ENCODE measurements at places on chromosomes 12 and 14.

DNA sequence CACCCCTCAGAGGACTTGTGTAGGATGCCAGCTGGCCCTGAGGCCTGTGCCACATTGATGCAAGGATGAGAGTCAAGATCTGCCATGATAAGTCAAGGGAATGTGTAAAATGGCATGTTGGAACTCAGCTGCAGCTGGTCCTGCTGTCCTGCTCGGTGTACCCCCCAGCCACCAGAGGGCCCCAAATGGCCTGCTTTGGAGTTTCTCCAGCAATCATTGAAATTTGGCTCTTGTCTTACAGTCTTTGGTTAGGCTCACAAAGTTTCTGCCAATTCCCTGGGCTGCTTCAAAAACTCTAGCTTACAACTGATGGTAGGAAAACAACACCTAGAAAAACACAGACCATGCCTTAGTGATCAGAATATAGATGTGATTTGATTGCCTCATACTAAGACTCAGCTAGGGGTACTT is 76.8 kb downstream of the HSD17B6 start:
- no peak for DNase-seq

DNA sequence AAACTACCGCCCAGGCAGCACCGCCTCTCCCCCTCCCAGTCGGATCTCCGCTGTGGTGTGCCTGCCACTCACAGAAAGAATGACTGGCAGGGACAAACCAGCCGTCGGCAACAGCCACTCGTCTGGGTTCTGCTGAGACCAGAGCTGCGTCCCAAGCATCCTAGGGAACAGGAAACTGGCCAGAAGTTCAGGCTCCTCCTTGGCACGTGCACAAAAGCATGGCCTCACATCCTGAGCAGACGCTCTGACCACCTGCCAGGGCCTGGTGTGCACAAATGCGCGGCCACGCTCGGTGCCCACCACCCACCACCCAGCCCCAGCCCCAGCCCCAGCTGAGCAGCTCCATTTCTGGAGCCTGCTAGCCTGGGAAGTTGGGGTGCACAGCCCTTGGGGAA is 214.8 kb downstream of the DPF3 start:
- DNase-seq = no peak

- DNase-seq = no peak
Measured at GRCh38 chr12:40154381-40154780, 48.5 kb upstream of the SLC2A13 start.

DNA sequence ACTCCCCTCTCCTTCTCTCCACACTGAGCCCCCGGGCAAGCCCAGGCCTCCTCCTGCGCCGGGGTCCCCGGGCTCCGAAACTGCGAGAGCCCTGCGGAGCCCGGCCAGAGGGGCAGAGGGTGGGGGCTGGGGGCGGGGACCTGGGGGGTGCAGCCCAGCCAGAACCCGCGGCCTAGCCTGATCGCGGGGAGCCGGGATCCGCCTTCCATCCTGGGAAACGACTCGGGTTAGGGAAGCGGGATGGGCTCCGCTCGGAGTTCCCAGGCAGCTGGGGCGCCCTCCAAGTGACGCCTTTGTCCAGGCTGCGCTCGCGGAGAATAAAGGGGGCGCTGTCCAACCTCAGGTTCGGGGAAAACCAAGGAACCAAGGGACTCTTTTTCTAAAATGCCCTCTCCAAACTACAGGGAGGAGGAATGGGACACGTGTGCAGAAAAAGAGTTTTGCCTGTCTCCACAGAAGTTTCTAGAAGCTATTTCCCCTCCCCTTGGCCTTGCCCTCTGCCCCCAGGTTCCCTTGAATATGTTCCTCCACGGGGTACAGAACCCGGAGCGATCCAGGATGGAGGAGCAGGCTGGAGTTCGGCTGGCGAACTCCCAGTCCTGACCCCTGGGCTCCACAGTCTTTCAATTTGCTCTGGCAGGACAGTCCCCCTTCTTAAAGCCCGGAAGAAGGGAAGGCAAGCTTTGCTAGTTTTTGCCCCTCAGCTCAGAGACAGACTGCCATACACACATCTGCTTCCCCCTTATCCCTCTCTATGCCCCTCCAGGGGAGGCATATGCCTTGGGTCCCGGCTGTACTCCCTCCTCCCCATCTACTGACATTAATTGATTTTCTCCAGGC is 13.9 kb downstream of the NKX2-1 start:
- DNase-seq = no peak

GRCh38 chr14:105060751-105061427 is 4.3 kb downstream of the GPR132 start:
- no peak for DNase-seq

GRCh38 chr12:93624595-93625294 is 52.3 kb downstream of the SOCS2 start:
- DNase-seq = peak; percentile 92

DNA sequence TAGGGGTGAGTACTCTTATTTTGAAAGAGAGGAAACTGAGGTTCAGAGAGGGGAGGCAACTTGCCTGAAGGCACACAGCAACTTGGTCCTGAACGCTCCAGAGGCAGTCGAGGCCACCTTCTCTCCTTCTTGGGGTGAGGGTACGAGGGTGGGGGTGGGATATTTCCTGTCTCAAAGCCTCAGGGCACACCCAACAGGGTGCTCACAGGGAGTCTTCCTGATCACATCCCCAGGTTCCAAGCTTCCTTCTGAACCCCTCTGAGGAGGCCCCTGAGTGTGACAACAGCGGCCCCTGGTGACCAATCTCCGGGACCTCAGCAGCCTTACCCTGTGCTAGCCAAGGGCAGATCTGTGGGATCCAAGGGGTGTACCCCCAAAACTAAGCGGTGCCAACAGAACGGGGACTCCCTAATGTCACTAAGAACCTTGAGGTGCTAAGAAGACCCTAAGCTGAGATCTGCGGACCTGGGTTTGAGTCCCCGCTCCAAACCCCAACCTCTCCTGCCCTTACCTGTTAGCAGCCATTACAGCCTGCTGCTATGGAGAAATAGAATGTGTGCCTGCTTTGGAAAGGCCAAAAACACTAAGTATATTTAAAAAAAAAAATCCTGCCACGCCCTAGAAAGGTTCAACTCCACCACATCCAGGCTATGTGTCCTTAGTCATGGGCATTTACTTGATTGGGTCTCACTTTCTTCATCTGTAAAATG is 57.9 kb downstream of the TRPV4 start:
- peak; percentile 10 for DNase-seq

- no peak for DNase-seq
Measured at GRCh38 chr14:64879635-64880220, at the start of gene SPTB. Gene SPTB, minus strand, starts transcription at chr14:64879907. Its CDS starts 56,813 bp downstream, at chr14:64823094.

GRCh38 chr14:99531251-99532096 is 50.3 kb downstream of the CCNK start:
- peak; percentile 31 for DNase-seq

GRCh38 chr14:85590784-85591183 is 60.8 kb downstream of the FLRT2 start:
- DNase-seq = peak; percentile 44

DNA sequence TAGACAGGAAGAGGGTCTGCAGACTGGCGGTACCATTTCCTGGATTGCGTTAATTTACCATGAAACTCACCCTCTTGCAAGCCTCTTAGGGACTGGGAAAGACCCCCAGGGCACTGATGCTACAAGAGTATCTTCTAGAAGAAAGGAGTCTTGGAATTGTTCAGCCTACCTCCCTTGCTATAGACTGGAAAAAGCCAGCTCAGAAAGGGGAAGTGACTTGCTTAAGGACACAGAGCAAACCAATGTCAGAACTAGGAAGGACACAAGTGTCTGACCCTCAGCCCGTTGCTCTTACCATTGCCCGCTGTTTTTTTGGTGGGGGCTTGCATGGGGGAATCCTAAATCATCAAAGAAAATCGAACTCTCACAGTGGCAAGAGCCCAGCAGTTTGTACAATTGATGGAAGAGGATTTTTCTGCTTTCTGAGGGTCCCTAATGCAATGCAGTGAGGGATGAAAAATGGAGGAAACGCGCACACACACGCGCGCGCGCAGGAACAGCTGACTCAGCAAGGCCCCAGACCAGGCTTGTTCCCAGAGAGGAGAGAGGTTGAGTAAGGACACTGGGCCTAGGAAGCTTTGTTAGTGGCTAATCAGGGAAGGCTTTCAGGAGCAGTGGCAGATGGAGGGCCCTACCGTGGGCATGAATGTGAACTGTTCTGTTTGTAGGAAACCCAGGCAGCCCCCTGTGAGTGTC is 50.9 kb downstream of the RIN3 start:
- DNase-seq = no peak

DNA sequence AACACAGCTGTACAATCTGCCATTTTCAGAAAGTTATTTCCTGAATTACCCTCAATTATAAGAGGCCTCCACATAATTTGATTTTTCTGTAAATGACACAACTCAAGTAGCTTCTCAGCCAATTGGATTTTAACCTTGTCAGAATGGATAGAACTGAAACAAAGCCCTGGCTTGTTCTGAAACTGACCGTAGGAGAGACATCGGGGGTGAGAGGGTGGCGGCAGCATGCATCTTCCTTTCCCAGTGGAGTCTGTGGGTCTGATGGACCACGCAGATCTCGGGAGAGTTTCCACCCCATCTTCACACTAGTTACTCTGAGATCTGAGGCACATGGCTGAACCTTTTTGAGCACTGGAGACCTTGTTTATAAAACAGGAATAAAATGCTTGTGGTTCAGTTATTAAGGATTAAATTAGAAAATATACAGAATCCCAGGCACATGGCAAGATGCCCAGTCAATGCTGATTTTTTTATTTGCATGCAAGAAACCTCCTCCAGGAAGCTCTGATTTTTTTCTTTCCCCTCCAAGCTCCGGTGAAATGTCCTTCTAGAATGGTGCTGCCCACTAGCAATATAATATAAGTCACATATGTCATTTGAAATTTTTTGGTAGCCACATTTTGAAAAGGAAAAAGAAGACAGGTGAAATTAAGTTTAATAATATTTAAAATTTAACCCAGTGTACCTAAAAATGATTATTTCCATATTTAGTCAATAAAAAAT is 153.9 kb downstream of the CHST11 start:
- DNase-seq = no peak

DNA sequence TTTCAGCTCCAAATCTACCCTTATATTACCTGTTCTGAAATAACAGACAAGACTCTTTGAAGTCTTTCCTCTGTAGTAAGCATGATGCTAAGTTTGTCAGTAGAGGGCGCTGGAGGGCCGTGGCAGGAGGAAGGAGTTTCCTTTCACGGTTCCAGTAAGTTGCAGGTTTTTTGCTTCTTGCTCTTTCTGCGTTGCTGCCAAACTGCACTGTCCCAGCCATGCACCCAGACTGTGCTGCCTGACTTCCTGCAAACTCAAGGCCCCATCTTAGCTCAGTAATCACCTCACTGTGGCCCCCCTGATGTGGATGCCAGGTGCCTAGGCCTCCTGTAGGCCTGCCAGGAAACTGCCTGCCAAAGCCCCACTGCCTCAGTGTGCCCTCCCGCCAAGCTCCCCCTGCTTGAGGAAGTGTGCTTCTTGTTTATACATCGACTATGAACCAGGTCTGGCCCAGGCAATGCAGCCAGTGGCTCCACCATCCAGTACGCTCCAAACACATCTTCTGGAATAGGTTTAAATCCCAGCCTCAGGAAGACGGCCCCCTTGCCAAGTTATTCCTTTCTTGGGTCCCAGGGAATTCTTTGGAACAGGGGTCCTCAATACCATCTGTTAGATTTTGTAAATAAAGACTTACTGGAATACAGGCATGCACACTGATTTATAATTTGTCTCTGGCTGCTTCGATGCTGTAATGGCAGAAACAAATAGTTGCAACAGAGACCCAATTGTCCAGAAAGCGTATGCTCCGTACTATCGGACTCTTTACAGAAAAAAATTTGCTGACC is 193.7 kb upstream of the LRIG3 start:
- DNase-seq = peak; percentile 58

DNA sequence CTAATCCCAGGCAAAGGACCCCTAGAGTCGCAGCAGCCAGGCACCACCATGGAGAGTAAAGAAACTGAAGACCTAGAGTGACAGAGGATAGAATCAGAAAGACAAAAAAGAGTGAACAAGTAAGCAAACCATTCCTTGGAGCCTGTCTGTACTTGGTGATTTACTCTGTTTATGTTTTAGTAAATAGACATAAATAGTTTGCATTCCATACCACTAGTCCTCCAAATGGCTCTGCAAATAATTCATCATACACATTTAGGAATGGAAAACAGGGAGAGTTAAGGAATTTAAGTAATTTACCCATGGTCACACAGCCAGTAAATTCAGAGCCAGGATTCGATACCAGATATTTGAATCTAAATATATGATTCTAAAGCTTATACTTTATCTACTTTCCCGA is 2.8 kb downstream of the OLR1 start:
- no peak for DNase-seq

GRCh38 chr14:57346741-57347140 is 43.6 kb upstream of the NAA30 start:
- no peak for DNase-seq

DNA sequence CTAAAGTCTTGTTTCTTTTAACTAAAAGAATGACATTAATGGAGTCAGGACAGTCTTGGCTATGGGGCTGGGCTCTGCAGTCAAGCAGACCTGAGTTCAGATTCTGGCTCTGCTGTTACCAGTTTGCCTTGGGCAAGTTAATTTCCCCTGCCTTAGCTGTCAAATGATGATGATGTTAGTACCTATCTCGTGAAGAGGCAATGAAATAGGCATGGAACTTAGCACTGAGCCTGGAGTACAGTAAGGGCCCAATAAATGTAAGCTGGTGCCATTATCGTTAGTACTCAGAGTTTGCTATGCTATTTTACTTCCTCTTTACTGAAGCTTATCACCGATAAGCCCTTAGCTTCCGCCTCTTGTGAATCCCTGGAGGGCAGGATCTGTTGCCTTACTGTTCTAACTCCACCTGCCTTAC is 8.5 kb downstream of the FBXW8 start:
- DNase-seq = no peak

GRCh38 chr12:58588770-58589169 is 331.5 kb downstream of the LRIG3 start:
- no peak for DNase-seq

GRCh38 chr14:58327019-58327418 is 28.7 kb downstream of the ARID4A start:
- no peak for DNase-seq

DNA sequence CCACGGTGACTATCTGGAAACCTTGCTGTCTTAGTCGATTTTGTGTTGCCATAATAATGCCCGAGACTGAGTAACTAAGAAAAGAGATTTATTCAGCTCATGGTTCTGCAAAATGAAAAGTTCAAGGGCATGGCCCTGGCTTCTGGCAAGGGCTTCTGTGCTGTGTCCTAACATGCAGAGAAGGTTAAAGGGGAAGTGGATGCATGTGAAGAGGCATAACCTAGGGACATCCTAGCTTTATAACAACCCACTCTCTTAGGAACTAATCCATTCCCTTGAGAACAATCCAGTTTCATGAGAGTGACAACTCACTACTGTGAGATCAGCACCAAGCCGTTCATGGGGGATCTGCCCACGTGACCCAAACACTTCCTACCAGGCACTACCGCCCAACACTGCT is 11.5 kb downstream of the FLVCR2 start:
- no peak for DNase-seq

GRCh38 chr12:42235426-42235825 is 2.6 kb downstream of the YAF2 start:
- DNase-seq = no peak

DNA sequence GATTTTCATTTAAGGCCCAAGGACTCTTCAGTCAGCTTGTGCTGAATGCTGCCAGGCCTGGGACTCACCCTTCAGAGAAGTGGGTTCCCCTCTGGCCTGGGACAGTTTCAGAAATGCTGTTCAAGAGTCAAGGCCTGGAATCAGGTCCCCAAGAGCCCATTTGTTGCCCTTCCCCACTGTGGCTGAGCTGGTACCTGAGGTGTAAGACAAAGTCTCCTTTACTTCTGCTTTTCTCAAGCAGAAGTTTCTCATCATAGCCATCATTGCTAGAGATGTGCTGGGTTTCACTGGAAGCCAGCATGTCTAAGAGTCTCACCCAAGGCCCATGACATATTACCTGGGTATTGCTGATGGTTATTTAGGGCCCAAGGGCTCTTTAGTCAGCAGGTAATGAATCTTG is 8.9 kb downstream of the FANCM start:
- no peak for DNase-seq

Data from non-pigmented ciliary epithelial cell (primary cell).